Panc1 (cell line): ENCODE measurements at places on chromosomes 5 and 9. TPM values are rescaled to one million over a fixed set of nuclear protein-coding genes. Genes with fewer than 3 reads are reported as not detected.

The CDKN2B-AS1 gene
- not detected for total RNA-seq

The SOHLH1 gene
- total RNA-seq: not detected

The MARVELD2 gene
- total RNA-seq: 17.3 TPM

The IL5 gene
- not detected for total RNA-seq

The HAVCR1 gene
- total RNA-seq: 0.36 TPM

The GABRA1 gene
- total RNA-seq: not detected

The PCDHA5 gene
- total RNA-seq: 0.10 TPM

The SPINK6 gene
- total RNA-seq: not detected

The PCDHB15 gene
- total RNA-seq: 0.15 TPM

The HTR4 gene
- not detected for total RNA-seq

The TSSK1B gene
- not detected for total RNA-seq

The PCDHA6 gene
- total RNA-seq: 0.31 TPM

The DAB2 gene
- 1.7 TPM for total RNA-seq

The ASS1 gene
- total RNA-seq: 26.2 TPM

The ADGRD2 gene
- not detected for total RNA-seq

The FBP2 gene
- total RNA-seq: not detected

The PCDHGA4 gene
- 0.69 TPM for total RNA-seq

The PCDHA4 gene
- 3.1 TPM for total RNA-seq

The INSL4 gene
- not detected for total RNA-seq

The MSX2 gene
- total RNA-seq: 8.5 TPM

The PRSS3 gene
- total RNA-seq: 1.0 TPM

The ZNF366 gene
- not detected for total RNA-seq

The CCNO gene
- total RNA-seq: 12.3 TPM

The IRX1 gene
- total RNA-seq: not detected

The FOXD4L6 gene
- total RNA-seq: not detected

The IGFBPL1 gene
- 13.7 TPM for total RNA-seq

The DTWD2 gene
- 10.0 TPM for total RNA-seq

The PCDHB5 gene
- 0.08 TPM for total RNA-seq

The CAMK2A gene
- total RNA-seq: 0.51 TPM

The NME5 gene
- total RNA-seq: 1.7 TPM

The FAXDC2 gene
- 0.39 TPM for total RNA-seq

The MELK gene
- 112 TPM for total RNA-seq

The PCDHB13 gene
- 1.0 TPM for total RNA-seq

The ITK gene
- 0.26 TPM for total RNA-seq

The FIBCD1 gene
- 16.3 TPM for total RNA-seq

The CAMK4 gene
- 0.39 TPM for total RNA-seq

The DRD1 gene
- 1.0 TPM for total RNA-seq

The FST gene
- 0.51 TPM for total RNA-seq

The NTNG2 gene
- 5.1 TPM for total RNA-seq

The RXRA gene
- 31.6 TPM for total RNA-seq

The TYRP1 gene
- 0.23 TPM for total RNA-seq

The KLHL3 gene
- total RNA-seq: 1.9 TPM

The PCDHB4 gene
- total RNA-seq: 0.26 TPM

The ADGRV1 gene
- 0.49 TPM for total RNA-seq

The CETN3 gene
- 30.6 TPM for total RNA-seq

The NCS1 gene
- total RNA-seq: 31.6 TPM

The GPR21 gene
- not detected for total RNA-seq

The RANBP3L gene
- total RNA-seq: 0.28 TPM

The UBE2QL1 gene
- total RNA-seq: not detected

The HDHD3 gene
- total RNA-seq: 14.5 TPM

The YIPF5 gene
- 43.4 TPM for total RNA-seq

The NTRK2 gene
- total RNA-seq: 0.23 TPM

The ADAMTS16 gene
- 0.54 TPM for total RNA-seq

The SH3PXD2B gene
- 39.7 TPM for total RNA-seq

The GRXCR2 gene
- total RNA-seq: not detected

The ZFAND5 gene
- total RNA-seq: 185 TPM

The KCNV2 gene
- not detected for total RNA-seq
